ENCODE measurements at places on chromosomes 1 and 21.

DNA sequence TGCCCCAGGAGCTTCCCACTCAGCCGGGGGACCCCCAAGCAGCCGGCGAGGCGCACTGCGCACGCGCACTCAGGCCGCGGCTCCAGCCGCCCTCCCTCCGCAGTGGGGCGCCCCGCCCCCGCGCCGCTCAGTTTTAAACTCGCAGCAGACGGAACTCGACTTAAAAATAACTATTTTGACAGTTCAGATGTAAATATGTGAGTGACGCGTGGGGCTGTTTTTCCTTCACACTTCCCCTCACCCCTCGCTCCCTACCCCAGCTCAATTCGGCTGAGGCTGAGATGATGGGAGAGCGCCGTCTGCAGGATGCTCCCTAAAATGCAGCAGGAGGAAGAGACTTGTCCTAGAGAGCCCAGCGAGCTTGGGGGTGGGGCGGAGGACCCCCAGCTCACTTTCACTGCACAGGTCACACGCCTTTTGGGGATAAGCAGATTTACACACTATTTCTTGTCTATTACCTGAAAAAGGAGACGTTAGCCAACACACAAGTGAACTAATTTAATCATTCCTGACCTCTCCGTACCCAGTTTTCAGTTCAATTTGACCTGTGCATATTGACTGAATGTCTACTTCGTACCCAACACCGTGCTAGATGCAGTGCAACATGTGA, 8.9 kb upstream of the LEMD1 start:
- DNase-seq, result peak; percentile 41

GRCh38 chr1:184504040-184504954, 117.5 kb downstream of the C1orf21 start:
- no peak for DNase-seq

DNA sequence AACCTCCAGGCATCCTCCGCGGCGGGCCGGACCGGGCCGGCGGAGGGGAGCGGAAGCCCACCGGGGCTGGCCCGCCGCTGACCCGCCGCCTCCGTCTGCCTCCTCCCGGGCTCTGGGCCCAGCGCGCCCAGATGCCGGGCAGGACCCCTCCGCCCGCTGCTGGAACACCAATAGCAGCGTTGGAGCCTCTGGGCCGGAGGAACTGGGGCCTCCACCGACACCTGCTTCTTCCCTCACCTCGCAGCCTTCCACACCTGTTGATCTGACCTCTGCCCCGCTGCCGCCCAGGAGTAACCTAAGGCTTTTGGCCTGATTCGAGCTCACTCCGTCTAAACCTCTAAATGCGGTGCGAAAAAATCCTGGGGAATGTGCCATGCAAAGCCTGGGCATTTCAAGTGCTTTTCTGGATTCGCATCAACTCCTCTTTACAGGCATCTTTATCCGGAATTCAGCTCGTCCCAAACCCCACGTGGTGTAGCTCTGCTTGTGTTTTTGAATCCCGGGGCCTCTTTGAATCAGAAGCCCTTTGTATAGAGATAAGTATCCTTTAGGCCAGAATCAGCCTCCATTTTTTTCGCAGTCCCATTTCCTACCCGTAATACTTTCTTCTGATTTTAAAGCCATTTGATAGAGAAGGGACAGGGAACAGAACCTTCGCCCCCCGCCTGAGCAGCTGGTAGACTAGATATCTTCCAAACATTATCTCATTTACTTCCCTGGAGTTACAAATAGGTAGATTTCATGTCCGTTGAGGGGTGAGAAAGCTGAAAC, 680 bp upstream of the CNN3 start:
- no peak for DNase-seq

DNA sequence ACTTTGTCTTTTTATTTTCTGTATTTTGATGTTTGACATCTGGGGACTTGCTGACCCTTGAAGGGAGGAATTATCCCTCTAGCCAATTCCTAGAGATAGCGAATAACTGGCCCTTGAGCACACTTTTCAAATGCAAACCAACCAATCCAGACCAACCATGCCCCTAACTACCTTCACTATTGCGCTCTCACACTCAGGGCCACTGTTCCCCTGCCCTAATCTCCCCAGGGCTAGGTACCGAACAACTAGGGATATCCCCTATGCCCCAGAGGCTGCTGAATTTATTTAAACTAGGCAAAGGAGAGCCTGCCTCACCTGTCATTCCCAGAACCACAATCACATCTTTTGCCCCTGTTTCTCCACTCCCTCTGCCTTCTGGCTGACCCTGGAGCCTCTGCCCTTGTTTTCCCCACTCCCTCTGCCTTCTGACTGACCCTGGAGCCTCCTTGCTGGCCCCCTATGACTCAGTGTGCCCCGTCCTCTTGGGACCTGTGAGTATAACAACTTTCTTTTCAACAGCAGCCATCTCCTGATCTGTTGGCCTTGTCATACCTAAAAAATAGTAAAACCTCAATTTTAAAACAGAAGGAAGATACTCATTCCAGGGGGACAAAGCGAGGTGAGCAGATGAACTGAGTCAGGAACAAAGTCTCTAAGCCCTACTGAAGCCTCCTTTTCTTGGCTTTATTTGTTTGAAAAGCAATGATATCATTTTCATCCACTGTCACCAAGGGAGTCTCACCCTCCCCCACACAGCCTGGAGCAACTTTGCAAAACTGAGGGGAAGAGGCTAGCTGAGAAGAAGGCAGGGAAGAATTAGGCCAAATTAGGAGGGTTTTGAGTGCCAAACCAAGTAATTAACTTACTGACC, 115.5 kb downstream of the NMNAT2 start:
- DNase-seq, result no peak

- no peak for DNase-seq
These were observed 19.2 kb downstream of the HOOK1 start for GRCh38 chr1:59833991-59834390.

GRCh38 chr1:205681364-205681763, 1.1 kb upstream of the SLC45A3 start:
- DNase-seq, result no peak

DNA sequence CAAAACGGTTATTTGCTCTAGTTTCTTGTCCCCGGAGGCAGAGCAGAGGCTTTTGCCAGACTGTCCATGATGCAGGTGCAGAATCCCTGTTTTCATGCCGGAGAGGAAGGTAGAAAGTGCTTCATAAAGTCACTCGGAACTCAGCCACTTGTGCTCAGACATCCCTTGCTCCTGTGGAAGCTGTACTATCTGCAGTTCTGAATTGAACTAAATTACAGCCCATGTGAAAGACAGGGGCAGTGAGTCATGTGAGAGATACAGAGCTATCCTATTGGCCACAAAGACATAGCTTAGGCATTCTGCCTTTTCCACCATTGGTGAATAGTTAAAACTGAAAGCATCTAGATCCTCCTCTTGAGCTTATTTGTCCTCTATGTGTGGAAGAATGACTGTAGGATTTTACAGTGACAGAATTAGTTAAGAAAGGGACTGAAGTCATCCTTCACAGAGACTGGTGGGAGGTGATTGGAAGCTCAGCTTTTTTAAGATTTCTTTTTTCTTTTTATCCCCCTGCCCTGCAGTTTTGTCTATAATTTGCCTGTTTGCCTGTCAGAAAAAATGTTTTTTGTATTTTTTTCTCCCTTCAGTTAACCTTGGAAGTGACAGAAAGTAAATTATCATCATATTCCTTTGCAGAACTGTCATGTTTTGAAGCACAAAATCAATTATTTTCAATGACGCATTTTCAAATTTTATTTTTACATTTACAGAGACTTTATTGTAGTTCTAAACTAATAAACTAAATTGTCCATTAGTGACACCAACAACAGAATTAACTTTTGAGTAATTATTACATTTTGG, 298.6 kb downstream of the PTPRC start:
- DNase-seq, result peak; percentile 87

GRCh38 chr1:101407505-101408211, 170.8 kb downstream of the S1PR1 start:
- no peak for DNase-seq

GRCh38 chr1:117612517-117613248, 6.8 kb downstream of the TENT5C start:
- DNase-seq, result peak; percentile 45

DNA sequence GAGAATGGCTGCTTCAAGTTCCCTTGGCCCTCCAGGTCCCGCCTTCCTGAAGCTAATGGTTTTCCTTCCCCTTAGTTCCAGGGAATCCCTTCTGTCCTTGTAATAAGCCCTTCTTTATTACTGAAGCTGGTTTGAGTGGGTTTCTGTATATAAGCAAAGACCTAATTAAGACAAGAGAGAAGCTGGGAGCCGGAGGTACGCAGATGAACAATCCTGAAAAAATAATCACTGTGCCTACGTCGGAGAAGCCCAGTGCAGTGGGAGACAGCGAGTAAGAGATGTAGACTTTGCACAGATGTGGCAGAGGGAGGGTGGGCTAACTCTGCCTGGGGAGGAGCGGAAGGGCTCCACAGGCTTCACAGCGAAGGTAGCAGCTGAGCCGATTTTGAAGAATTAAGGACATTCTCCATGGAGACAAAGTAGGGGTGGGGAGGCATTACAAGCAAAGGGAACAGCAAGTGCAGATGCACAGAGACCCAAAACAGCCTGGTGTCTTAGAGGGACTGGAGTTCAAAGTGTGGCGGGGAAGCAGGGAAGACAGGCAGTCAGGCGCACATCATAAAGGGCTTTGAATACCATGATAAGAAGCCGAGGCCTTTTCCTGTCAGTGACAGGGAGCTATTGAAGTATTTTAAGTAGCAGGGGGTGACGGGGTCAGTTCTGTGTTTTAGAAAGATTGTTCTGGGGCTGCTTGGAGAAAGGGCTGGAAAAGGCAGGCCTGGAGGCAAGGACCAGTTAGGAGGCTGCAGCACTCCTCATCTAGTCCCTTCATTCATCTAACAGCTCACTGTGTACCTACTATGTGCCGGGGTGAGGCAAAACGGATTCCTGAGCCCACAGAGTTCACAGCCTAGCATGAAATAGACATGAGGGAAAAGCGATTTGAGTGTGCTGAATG, 6.5 kb downstream of the RIMS3 start:
- no peak for DNase-seq

DNA sequence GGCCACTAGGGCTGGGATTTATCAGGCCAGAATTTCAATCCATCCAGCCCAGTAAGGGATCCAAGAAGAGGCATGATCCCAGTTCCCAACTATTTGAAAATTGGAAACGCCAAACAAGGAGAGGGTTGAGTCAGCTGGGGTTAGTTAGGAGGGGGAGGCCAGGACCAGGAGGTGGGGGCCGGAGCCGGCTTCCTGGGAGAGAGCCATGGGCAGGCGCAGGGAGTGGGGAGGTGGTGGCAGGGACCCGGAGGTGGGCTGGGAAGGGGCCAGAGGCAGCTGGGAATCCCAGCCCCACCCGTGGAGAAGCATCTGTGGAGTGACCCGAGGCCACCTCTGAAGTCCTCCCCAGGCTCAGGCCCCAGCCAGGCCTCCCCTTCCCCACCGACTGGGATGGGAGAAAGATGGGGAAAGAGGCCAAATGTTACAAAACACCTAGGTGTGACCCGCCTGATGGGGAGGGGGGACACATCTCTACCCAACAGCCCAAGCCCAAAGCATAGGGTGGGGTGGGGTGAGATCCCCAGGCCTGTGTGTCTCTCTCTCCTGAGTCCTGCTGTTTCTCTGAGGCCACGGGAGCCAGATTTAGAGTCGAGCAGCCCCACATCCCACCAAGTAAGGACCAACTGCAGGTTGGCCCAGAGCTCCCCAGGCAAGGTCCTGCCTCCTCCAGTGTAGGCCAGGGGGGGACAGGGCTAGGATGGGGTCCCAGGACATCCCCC, 10.1 kb downstream of the HSPG2 start:
- DNase-seq, result no peak

DNA sequence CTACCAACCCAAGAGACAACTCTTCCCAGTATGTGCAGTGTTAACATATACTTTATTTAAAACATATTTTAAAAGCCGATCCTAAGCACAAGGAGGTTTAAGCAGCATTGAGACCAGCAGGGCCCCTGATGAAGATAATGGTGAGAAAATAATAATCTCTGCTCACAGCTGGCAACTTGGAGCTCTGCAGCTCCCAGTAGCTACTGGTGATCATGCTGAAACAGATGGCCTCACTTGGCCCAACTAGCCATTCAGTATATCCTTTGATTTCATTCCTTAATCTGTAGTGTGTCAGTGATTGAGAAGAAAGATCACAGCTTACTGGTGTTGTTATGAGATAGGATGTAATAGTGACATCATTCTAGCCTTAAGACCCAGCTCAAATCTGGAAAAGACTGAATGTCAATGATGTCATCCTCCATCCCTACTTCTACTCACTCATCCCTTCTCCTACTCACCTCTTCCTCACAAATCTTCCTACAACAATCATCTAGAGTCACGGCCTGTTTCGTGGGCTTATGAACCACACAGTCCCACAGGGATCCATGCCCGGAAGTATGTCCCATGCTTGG, 817.9 kb downstream of the PLA2G4A start:
- no peak for DNase-seq

DNA sequence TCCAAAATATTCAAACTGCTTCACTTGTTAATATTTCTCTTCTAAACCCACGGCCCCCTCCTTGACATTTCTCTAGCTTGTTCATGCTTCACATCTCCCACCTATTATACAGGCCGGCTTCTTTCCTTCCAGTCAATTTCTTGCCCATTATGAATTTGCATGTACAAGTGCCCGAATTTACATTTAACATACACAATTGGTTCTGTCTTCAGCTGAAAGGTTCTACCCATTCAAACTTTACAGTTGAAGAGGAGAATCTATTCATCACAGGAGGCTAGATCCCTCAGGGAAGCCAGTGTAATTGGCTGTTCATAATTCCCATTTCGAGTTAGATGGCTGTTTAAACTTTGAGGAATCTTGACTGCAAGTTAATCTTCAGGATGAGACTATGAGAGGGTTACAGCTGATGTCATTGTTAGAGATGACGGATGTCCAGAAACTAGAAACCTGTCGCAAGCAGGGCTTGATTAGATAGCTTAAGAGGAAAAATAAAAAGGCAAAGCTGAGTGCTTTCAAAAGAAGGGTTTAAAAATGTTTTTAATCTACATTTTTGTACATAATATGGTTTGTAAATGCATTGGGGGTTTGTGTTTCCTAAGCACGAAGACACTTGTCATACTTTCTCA, 157.0 kb downstream of the ADSS2 start:
- DNase-seq, result no peak

- no peak for DNase-seq
These were observed 7.5 kb downstream of the SDC3 start for GRCh38 chr1:30900931-30901560.

- no peak for DNase-seq
These were observed 135.4 kb downstream of the BACH1 start for GRCh38 chr21:29434081-29434480.

- peak; percentile 30 for DNase-seq
These were observed 407 bp downstream of the WNT4 start for GRCh38 chr1:22142315-22143064.

All from HTR-8/SVneo (cell line).